ENCODE measurements at places on chromosomes 12 and 14.

GRCh38 chr12:15558915-15559528, 230.2 kb downstream of the EPS8 start:
- DNase-seq: no peak

GRCh38 chr14:64715628-64716412, 11.6 kb downstream of the PLEKHG3 start:
- DNase-seq: no peak

- peak; percentile 80 for DNase-seq
These were observed 8.6 kb upstream of the GPR68 start for GRCh38 chr14:91252871-91253794.

DNA sequence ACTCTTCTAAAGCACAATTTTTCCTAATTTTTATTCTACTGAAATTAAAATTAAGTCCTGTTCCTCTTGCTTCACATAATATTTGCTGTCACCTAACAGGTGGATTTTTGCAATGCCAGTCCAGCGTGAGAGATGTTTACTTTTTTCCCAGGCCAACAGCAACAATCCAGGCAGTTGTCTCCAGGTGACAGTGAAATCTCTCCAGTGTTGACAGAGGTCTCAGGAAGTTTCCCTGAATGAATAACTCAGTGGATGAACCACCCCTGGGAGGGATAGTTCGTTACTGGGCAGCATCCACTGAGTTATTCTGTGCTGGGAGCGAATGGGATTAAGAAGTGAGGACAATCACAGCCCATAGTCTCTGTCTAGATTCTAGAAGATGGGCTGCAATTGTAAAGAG, 7.1 kb upstream of the NT5DC3 start:
- DNase-seq: no peak

GRCh38 chr12:45379261-45379660, 163.4 kb downstream of the ANO6 start:
- peak; percentile 49 for DNase-seq

GRCh38 chr12:123571343-123571813, 13.0 kb upstream of the TMED2 start:
- no peak for DNase-seq

GRCh38 chr14:25247609-25248008, 197.7 kb upstream of the STXBP6 start:
- no peak for DNase-seq

DNA sequence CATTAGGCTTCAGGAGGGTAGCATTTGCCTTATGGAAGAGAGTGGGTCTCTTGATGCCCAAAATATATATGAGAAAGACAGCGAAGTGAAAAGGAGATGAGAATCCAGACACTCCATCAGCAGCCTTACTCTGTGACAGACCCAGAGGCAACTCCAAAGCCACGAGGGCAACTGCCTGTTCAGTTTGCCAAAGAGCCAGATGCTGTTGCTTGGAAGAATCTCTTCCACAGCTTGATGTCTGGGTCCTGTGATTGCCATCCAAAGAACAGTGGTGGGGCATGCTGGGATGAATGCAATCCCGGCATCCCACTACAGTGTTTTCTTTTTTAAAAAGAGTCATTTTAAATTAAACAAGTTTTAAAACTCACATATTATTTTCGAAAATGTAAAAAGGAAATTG, 10.9 kb upstream of the OTX2 start:
- DNase-seq: no peak

- DNase-seq: peak; percentile 51
These were observed 37.3 kb upstream of the ADGRD1 start for GRCh38 chr12:130916241-130916911.

GRCh38 chr12:67002720-67003119, 266.4 kb upstream of the CAND1 start:
- no peak for DNase-seq

DNA sequence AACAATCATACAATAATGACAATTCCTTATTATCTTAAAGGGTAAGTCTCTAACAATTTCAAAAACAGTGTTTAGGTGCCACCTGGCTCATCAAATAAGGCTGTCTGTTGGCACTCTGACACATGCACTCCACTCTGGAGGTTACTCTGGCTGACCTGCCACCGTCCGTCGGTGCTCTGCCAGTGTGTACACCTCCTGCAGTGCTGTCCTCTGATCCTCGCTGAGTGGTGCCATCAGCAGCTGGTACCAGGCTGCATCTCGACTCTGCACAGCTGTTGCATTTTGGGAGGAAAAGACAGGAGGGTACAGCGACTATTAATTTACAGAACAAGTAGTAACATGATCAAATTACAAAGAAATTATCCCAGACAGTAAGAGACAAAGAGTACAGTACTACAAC, 63.9 kb downstream of the IPO8 start:
- no peak for DNase-seq

DNA sequence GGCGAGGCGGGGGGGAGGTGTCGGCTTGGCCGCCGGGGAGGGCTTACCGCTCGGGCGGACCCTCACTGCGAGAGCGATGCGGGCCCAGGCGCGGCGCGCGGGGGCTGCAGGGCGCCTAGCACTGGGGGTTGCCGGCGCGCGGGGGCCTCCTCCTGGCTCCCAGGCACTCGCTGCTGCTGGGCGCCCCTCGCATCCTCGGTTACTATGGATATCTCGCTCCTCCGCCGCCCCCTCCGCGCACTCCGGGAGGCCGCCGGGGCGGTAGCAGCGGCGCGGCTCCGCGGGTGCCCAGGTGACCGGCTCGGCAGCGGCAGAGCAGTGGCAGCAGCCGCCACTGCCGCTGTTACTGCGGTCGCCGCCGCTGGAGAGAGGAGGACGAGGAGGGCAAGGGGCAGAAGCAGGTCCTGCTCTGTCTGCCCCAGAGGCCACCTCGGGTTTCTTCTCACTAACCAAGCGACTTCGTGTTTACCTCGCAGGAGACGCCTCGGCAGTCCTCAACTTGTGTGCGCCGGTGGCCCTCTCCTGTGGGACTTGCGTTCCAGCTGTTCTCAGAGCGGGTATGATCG, 250.1 kb downstream of the APAF1 start:
- no peak for DNase-seq

DNA sequence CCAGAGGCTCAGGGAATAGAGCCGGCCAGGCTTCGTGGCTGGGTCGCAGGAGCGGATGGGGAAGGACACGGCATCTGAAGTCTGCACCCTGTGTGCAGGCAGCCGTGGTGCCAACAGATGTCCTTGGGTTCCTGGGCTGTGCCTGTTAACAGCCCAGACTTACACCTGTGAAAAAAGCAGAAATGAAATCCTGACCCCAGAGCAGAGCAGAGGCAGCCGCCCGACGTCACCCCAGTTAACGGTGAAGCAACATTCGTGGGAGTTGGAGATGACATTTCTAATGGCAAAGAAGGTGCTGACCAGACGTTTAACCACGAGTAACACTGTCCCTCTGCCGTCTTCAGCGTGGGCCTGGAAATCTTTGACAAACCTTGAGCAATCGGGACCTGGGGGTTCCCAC, 200.3 kb upstream of the DIO3 start:
- DNase-seq: no peak

- no peak for DNase-seq
These were observed 121.9 kb downstream of the ITPR2 start for GRCh38 chr12:26711072-26711471.

- no peak for DNase-seq
These were observed 54.8 kb upstream of the DYRK2 start for GRCh38 chr12:67593461-67594330.

GRCh38 chr12:63816031-63816430, 28.5 kb upstream of the SRGAP1 start:
- DNase-seq: no peak

GRCh38 chr12:114625294-114625851, 58.6 kb downstream of the TBX3 start:
- peak; percentile 42 for DNase-seq

- DNase-seq: no peak
These were observed 251.5 kb upstream of the LMO3 start for GRCh38 chr12:16857456-16857923.

- peak; percentile 84 for DNase-seq
These were observed 11.2 kb upstream of the FKBP11 start for GRCh38 chr12:48936379-48936979.

DNA sequence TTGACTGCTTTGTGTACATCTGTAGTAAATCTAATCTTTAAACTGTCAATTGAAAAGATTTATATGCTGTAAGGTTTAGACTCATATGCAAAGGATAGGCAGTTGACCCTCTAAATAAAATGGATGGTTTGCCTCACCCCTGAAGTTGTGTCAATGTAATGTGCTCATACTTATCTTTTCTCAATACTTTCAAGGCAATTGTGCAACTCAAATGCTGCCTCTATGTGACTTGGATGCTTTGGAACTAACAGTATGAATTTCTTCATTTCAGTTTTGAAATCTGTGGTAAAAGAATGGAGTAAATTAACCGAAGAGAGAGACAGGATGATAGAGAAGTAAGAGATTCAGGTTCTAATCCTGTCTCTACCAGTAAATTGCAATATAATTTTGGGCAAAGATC, 9.7 kb downstream of the PDE6H start:
- DNase-seq: no peak

All from erythroblast (primary cell).